ENCODE measurements at places on chromosomes 7 and 10.

GRCh38 chr10:132548106-132548823, 10.7 kb downstream of the INPP5A start:
- no peak for DNase-seq

DNA sequence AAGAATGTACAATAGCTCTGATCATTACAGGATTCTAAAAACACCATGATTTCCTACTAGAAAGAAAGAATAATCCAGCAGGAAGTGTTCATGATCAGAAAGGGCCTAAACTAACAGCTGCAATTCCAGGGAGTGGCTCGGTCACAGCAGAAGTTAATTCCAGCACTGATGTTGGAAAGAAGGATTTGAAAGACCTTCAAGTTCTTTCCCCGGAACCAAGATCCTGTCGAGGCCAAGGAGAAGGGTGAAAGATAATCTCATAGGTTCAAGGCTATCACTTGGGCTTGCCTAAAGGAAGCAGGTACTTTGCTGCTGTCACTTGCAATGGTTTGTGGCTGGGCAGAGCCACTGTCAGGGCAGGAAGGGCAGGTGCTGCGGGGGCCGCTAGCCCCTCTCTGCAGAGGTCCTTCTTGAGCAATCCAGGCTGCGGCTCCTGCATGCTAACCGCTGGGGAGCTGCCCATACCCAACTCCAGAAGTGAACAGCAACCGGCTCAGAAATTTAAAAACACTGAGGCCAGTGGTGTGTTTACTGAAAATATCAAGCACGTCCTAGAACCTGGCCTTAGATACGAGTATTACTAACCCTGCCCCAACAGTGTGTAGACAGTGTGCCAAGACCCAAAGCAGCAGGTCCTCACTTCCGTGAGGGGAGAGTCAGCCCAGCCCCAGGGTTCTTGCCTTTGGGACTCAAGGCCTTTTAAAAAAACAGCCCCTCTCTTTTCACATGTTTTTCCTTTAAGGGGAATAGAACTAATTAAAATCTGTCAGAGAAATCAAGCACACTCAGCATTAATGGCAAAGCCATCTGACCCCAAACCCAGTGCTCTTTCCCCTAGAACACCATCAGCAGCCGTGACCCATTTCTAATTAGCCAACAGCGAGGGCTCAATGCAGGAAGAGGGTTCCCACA, 76.8 kb downstream of the VIPR2 start:
- no peak for DNase-seq

DNA sequence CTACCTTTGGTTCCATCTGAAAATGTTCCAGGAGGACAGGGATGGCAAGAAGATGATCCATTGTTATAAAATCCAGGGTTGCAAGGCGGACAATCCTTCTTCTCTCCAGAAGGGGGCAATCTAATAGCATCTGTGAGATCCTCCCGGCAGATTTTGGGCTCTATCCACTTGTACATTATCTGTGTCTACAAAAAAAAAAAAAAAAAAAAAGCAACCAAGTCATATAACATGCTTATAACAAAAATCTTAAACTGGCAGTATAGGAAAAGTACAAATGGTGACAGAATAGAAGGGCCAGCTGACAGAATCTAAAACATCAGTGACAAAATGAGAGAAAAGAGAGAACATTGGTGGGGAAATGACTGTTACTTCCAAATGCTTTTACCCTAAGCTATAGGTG, 132.7 kb downstream of the ELAPOR2 start:
- peak; percentile 29 for DNase-seq

DNA sequence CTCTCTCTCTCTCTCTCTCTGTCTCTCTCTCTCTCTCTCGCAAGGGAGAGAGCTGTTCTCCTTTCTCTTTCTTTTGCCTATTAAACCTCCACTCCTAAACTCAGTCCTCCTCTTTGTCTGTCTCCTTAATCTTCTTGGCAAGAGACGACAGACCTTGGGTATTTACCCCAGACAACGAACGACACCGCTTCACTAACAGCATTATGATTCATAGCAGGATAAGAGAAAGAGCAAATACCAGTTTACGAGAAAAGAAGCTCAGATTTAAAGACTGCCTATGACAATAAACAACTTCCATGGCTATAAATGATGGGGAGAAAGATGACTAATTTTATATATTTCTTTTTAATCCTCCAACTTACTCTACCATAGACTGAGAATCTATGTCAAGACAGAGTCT, 1396.5 kb upstream of the CELF2 start:
- no peak for DNase-seq

- DNase-seq, result no peak
Observed at GRCh38 chr7:152663931-152664330, 12.0 kb downstream of the XRCC2 start.

DNA sequence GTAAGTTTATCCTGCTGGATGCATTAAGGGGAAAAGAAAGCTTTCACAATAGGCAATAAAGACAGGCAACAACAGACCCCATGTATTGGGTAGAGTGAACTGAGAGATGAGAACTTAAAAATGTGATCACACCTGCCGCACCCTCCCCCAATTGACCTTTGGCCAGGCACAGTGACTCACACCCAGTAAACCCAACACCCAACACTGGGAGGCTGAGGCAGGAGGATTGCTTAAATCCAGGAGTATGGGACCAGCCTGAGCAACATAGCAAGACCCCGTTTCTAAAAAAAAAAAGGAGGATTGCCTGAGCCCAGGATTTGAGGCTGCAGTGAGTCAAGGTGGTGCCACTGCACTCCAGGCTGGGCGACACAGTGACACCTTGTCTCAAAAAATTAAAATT, 86.9 kb downstream of the MPP7 start:
- DNase-seq, result no peak

GRCh38 chr10:10392511-10392910, 625.2 kb upstream of the CELF2 start:
- no peak for DNase-seq

DNA sequence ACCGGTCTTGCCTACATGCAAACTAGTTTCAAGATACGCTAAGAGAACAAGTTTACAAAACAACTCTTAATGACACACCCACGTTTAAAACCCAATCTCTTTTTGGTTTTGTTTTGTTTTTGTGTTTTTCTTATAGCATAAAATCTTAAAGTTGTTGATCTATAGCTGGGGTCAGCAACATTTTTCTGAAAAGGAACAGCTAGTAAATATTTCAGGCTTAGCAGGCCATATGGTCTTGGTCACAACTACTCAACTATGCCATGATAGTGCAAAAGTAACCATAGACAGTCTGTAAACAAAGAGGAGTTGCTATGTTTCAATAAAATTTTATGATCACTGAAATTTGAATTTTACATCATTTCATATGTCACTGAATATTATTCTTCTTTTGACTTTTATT, 327.4 kb downstream of the AGMO start:
- no peak for DNase-seq

DNA sequence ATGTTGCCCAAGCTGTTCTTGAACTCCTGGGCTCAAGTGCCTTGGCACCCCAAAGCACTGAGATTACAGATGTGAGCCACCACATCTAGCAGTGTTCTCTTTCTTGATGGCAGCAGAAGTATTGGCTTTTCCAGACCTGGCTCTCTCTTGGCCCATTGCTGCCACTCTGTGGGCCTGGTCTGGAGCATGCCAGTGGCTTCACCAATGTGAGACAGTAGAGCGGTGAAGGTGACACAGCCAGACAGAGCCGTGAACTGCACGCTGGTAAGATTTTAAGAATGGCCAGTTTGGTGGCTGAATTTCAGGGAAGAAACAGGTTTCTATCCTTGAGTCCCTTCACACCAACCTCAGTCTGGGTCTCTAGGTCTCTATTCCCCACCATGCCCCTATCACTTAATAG, 552.7 kb upstream of the NRP1 start:
- no peak for DNase-seq

DNA sequence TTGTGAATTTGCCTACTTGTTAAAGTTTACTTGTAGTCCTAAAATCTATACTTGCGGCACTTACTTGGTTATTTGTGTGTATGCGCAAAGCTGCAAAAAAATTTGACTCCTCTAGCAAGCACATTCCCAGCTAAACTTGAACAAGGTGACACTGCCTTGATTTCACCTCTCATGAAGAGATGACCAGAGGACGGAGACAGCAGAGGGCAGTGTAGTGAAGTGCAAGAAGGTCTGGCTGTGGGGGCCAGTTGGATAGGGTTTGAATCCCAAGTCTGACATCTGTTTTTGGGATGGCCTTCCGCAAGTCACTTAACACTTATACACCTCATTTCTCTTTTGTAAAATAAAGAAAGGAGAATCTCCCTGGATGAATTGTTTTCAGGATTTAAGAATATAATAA, 15.7 kb downstream of the SLK start:
- DNase-seq, result peak; percentile 21

GRCh38 chr10:94428766-94429707, 26.7 kb downstream of the TBC1D12 start:
- DNase-seq, result no peak

DNA sequence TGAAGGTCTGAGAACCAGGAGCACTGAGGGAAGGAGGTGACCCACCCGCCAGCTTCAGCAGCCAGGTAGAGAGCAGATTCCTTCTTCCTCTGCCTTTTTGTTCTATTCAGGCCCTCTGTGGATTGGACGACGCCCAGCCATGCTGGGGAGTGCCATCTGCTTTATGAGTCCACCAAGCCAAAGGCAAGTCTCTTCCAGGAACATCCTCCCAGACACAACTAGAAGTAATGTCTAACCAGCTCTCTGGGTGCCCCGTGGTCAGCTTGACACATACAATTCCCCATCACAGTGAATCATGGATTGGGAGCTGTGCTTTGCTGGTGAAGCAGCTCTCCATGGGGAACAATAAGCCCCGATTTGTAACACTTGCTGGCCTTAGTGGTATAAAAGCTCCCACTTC, 125.2 kb downstream of the CCDC3 start:
- DNase-seq, result no peak

DNA sequence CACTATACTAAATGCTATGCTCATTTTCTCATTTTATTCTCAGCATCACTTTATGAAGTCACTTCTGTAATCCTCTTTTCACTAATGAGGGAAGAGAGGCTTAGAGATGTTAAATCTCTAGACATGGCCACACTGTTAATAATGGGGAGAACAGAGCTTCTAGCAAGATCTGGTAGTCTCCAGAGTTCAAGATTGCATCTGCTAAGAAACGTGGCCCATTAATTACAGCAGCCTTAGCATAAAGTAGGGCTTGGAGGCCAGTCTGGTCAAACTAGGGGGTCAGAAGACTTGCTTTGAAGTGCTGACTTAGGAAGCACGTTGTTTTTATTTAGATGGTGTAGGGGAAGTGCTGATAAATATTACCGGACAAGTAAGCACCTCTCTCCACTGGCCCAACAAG, 29.3 kb downstream of the ARL4A start:
- no peak for DNase-seq

DNA sequence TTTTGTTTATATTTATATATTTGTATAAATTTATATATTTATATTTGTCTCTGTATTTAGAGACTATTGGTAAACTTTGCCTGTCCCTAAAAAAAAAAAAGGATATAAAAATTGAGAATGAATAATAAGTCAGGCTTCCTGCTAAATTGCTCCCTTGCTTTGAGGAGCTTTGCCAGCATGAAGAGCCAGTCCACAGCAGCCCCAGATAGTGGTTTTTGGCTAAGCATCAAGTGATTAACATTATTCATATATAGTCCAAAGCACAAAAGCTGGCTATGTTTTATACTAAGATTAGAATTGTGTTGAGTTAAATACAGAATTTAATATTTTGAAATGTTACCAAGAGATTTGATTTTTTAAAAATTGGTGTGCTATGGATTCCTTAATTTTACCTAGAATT, 264.9 kb upstream of the FERD3L start:
- no peak for DNase-seq

DNA sequence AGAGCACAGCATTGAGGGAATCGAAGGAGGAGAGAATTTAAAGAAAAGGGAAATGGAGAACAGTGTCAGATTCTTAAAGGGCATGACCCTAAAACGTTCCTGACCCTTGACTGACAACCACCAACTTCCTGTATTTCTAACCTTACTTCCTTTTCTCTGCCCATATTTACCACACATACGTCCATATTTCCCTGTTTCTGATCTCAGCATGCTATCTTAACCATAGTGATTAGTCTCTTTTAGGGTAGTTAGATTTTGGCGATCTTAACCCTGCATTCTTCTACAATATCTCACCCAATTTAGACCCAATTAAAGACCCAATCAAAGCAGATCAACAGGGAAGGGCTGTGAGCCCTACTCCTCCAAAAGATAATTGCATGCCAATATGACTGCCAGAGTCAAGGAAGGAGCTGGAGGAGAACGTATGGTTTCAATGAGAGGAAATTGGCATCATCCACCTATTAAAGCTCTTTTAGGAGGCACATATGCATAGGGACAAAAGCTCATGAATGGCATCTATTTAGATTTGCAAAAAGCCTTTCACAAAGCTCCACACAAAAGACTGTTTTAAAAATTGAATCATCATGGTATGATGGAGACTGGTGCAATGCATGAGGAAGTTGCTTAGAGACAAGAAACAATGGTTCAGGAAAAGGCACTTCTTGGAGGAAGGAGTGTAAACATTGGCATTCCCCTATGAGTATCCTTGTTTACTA, 49.0 kb upstream of the ARHGAP12 start:
- no peak for DNase-seq

GRCh38 chr7:1291357-1291689, 58.7 kb downstream of the UNCX start:
- no peak for DNase-seq

- no peak for DNase-seq
Observed at GRCh38 chr10:78438907-78439809, 405.5 kb downstream of the RPS24 start.

DNA sequence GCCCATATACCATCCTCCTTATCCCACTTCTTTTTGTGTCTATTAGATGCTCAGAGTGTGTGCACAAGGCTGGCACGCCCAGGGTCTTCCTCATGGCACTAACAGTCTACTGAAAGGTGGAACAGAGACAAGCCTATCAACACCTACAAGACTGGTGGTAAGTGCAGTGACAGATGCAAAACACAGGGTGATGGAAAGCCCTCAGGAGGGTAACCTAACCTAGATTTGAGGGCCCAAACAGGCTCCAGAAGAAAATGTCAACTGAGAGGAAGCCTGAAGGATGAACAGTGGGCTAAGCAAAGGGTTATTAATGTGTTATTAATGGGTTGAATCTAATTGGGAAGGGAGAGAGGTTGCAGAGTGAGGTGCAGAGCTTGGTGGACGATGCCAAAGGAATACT, 1.2 kb upstream of the FAS start:
- DNase-seq, result no peak

GRCh38 chr7:22320416-22320815, 36.5 kb downstream of the RAPGEF5 start:
- no peak for DNase-seq

- DNase-seq, result no peak
Observed at GRCh38 chr7:128081351-128081750, 50.1 kb upstream of the LRRC4 start.

- no peak for DNase-seq
Observed at GRCh38 chr10:36759141-36759805, 366.1 kb upstream of the ANKRD30A start.

DNA sequence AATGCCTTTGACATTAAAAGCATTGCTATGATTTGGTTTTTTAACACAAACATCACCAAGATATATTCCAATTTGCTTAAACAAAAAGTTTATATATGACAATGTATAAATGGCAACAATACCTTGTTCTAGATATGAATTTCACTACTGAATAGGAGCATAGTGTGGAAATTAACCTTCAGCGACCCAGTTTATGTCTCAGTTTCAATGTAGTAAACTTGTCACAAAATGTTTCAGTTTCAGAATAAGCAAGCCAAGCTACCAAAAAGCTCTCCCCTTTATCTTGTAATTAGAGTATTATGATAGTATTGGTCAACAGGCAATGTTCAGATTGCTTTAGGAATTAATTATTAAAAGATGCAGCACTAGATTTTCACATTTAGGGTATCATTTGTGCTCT, 99.6 kb upstream of the PCDH15 start:
- DNase-seq, result no peak

Measured in nephron progenitor cell (in vitro differentiated cells).